ENCODE measurements at places on chromosomes 6 and 20.
A peak's percentile ranks its signal among the peaks of the same experiment; 100 is the strongest.

DNA sequence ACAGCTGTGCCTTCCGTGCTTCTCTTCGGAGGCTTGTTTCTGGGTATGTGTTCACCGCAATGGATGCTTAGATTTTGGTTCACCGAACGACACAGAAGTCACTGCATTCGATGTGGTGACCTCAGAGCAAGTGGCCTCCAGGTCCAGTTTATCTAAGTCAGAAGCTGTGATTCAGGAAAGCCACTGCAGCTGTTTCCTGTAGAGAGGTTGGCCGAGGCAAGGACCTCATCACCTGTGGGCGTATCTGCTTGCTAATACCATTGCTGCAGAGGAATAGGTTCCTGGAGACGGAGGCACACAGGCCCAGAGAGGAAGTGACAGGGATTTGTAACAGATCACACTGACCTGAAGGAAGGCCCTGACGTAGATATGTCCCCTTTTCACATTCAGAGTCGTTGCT, 82.7 kb downstream of the FARS2 start:
- no peaks in the 10 kb centered on the region for H3K36me3 ChIP-seq
- no peak for DNase-seq

GRCh38 chr6:97656236-97656635, 373.2 kb upstream of the MMS22L start:
- H3K27ac ChIP-seq: no peak overlapping the region
- H3K36me3 ChIP-seq: no peaks in the 10 kb centered on the region
- no peak overlapping the region for H3K4me3 ChIP-seq
- H3K27me3 ChIP-seq: no peaks in the 10 kb centered on the region
- DNase-seq: no peak
- H3K4me1 ChIP-seq: no peaks in the 10 kb centered on the region

DNA sequence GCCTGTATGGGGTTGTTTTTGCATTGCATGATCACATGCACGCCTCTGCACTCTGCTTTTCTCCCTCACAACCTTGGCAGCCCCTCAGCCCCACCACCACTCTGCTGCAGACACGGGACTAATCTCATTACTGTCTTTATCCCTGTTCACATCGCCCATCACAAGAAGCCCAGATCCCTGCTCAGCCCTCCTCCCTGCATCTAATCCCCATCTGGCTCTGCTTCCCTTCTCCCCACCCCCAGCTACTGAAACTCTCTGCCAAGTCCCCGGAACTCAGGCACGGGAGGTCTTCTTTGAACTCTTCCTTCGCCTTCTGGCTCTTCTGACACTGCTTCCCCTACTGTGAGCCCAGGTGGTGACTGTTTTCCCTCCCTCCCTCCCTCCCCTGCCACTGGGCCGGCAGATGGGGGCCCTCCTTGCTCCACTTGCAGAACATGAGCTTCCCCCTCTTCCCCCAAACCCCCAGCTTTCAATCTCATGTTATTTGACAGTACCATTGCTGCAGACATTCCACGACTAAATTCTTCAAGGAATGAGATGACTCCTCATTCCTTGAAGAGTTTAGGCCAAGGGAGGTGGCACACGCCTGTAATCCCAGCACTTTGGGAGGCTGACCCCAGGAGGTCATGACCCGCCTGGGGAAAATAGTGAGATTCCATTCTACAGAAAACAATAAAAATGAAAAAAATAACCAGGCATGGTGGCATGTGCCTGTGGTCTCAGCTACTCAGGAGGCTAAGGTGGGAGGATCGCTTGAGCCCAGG, 21.9 kb upstream of the TULP1 start:
- H3K27ac ChIP-seq: no peak overlapping the region
- H3K27me3 ChIP-seq: no peaks in the 10 kb centered on the region
- no peaks in the 10 kb centered on the region for H3K4me1 ChIP-seq
- H3K36me3 ChIP-seq: no peaks in the 10 kb centered on the region
- no peak for DNase-seq

DNA sequence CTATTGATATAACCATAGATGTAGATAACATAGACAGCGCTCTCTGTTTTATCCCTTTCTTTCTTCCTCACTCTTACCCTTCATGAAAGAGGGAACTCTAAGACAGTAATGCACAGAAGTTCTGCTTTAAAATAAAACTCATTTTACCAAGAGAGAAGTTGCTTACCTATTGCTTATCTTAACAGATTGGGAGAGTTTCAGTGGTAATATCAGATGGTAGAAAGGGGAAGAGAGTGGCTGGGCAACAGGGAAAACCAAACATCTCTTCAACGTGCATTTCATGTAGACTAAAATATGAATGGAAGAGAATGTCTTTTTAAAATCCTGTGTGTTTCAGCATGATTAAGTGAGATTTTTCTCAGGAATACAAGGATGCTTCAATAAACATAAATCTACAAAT, 45.3 kb upstream of the SIRPG start:
- H3K4me1 ChIP-seq: no peaks in the 10 kb centered on the region
- H3K27me3 ChIP-seq: no peaks in the 10 kb centered on the region
- H3K27ac ChIP-seq: no peak overlapping the region
- H3K36me3 ChIP-seq: no peaks in the 10 kb centered on the region

DNA sequence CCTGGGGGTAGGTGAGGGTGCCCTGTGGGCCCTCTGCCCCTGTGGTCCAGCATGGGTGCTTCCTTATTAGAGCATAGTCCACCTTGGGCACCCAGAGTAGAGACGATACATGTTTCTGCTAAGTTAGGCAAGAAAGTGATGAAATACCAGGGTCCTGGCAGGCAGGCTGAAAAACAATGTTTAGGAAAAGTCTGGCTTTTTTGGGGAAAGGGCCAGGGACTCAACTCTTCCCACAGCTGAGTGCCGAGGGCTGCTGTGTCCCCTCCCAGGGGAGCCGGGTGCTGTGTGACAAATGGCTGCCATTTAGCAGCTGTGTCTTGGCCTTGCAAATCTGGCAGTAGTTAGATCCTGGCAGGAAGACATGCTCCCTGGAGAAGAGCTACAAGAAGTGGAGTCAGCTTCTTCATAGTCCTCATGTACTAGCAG, 61.5 kb downstream of the RREB1 start:
- H3K27ac ChIP-seq: no peak overlapping the region
- no peaks in the 10 kb centered on the region for H3K36me3 ChIP-seq
- no peak for DNase-seq
- H3K4me3 ChIP-seq: peak overlapping the region; percentile 16
- no peaks in the 10 kb centered on the region for H3K27me3 ChIP-seq

DNA sequence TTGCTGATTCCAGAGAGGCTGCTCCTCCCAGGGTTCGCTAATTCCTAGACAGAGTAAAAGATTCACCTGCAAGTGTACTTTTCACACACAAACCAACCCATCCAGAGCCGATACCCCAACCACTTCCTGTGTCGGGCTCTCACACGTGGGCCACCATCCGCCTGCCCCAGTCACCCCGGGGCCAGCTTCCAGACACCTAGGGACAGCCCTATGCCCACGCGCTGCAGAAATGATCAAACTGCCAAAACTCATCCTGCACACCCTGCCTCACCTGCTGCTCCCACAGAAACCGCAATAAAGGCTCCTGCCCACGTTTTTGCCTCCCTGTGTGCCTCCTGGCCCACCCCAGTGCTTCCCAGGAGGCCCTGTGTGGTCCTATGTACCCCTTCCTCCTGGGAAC, 59.5 kb downstream of the PSMG4 start:
- H3K4me3 ChIP-seq: no peak overlapping the region
- peak; percentile 4 for DNase-seq
- no peaks in the 10 kb centered on the region for H3K4me1 ChIP-seq
- H3K27ac ChIP-seq: no peak overlapping the region

- no peak overlapping the region for H3K27ac ChIP-seq
- H3K36me3 ChIP-seq: no peaks in the 10 kb centered on the region
- H3K27me3 ChIP-seq: no peaks in the 10 kb centered on the region
- peaks cover 14% of the 10 kb centered on the region for H3K4me1 ChIP-seq
- no peak overlapping the region for H3K4me3 ChIP-seq
These were observed 31.9 kb upstream of the FAM83D start for GRCh38 chr20:38894091-38894847.

GRCh38 chr6:55474382-55474781, 104.6 kb downstream of the HMGCLL1 start:
- H3K27ac ChIP-seq: no peak overlapping the region
- DNase-seq: no peak
- H3K27me3 ChIP-seq: no peaks in the 10 kb centered on the region

DNA sequence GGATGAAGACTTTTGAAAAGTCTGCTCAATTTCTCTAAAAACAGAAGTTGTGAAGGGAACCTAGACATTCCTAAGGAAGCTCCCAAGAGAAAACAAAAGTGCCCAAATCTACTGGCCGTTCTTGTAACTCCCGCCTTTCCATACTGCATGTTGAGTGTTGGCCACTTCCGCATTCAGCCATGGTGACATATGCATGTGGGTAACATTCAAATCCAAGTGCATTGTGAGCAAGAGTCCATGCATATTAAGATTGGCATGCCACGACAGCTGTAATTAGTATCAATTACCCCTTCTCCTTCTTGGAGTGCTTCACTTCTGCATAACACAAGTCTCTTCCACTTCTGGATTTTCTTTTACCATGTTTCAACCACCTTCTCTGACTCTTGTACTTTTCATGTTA, 8.4 kb downstream of the SLC35D3 start:
- H3K27me3 ChIP-seq: no peaks in the 10 kb centered on the region
- H3K36me3 ChIP-seq: no peaks in the 10 kb centered on the region
- no peak overlapping the region for H3K4me3 ChIP-seq
- H3K27ac ChIP-seq: no peak overlapping the region
- no peaks in the 10 kb centered on the region for H3K4me1 ChIP-seq
- no peak for DNase-seq

DNA sequence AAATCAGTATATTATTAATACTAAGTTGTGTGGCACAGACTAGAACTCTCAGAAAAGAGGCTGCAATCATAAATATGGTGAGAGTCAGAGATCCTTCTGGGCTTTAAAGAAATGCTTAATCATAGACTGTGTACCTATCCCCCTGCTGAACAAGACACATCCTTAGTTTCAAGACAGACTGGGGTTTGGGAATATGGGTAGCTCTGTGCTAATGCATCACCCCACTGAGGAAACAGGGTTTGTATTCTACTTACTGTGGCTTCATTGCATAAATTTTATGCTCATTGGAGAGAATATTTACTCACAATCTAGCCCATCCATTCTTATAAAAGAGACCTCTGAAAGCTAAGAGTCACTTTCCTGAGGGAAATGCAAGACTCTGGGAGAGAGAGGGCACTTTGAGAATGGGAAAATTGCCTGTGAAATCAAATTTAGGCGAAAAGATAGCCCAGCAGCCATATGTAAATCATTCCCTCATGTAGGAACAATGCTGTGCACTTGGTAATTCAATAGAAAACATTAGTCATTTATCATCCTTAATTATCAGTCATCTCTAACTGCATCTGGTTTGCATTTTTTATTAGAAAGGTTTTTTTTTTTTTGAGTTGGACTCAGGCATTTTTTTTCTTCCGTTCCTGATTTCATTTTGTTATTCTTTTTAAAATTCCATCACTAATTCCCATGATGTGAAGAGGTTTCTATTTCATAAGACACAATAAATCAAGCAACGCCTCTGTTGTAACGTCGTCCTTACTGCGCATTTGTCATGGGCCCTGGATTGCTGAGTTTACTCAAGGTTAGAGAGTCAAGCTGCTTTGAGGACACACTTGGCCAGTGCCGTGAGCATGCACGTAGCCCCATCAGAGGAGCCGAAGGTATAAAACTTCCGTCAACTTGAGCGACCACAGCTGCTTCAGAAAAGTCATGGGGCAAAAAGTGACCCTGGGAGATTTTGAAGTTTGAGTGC, 91.8 kb downstream of the TRMT11 start:
- H3K4me3 ChIP-seq: no peak overlapping the region
- no peaks in the 10 kb centered on the region for H3K27me3 ChIP-seq
- H3K27ac ChIP-seq: no peak overlapping the region
- H3K4me1 ChIP-seq: no peaks in the 10 kb centered on the region

DNA sequence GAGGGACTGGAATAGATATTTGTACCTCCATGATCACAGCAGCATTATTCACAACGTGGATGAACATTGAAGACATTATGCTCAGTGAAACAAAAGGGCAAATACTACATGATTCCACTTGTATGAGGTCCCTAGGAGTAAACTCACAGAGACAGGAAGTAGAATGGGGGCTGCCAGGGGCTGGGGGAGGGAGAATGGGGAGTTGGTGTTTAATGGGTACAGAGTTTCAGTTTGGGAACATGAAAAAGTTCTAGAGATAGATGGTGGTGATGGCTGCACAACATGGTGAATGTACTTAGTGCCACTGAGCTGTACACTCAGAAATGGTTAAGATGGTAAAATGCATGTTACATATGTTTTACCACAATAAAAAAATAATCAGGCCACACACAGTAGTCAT, 164.3 kb upstream of the RREB1 start:
- no peak for DNase-seq
- no peak overlapping the region for H3K4me3 ChIP-seq
- H3K36me3 ChIP-seq: no peaks in the 10 kb centered on the region
- no peaks in the 10 kb centered on the region for H3K27me3 ChIP-seq
- no peak overlapping the region for H3K27ac ChIP-seq
- no peaks in the 10 kb centered on the region for H3K4me1 ChIP-seq

DNA sequence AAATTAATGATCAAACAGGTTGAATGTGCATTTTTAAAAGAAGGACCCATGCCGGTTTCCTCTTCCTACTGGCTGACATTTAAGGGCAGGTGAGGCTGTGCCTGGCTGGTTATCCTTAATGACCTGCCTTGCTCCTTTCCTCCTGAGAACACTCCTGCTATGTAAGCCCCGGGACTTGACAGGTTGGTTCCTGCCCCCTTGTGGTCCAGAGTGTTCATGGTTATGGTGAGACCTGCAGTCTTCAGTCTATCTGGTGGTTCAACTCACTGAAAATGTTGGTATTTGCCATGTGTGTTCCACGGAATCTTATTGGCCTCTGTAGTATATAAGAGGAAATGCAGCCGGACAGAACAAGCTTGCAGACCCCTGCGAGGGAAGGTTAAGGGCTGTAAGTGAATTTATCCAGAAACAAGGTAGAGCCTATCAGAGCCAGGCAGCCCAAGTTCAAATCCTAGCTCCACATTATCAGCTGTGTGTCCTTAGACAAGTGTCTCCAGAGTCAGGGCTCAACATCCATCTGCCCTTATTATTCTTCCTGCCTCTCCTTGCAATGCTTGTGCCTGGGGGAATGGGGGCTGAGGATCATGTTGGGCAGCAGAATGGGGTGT, 5.2 kb upstream of the BPIFA3 start:
- H3K4me3 ChIP-seq: no peak overlapping the region
- H3K36me3 ChIP-seq: no peaks in the 10 kb centered on the region
- H3K4me1 ChIP-seq: no peaks in the 10 kb centered on the region
- H3K27me3 ChIP-seq: no peaks in the 10 kb centered on the region
- peak; percentile 84 for DNase-seq
- H3K27ac ChIP-seq: no peak overlapping the region

DNA sequence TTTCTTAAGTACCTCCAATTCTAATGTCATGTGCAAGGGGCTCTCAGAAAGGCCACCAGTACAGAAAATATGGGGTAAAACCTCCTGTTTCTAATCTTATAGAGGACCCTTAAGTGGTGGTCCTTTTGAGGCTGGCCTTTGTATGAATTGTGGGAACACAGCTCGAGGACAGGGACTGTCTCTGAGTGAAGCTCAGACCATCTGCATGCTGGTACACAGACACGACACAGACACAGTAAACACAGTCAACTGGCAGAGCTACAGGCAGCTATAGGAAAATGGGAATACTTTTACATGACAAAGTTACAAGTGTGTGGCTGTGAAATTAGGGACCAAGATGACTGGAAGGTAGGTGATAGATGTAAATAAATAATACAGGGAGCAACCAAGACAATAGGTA, 143.9 kb upstream of the PREP start:
- no peak overlapping the region for H3K4me3 ChIP-seq
- no peak overlapping the region for H3K27ac ChIP-seq
- H3K27me3 ChIP-seq: no peaks in the 10 kb centered on the region
- DNase-seq: no peak
- no peaks in the 10 kb centered on the region for H3K36me3 ChIP-seq
